ENCODE measurements at places on chromosomes 5 and 9.

DNA sequence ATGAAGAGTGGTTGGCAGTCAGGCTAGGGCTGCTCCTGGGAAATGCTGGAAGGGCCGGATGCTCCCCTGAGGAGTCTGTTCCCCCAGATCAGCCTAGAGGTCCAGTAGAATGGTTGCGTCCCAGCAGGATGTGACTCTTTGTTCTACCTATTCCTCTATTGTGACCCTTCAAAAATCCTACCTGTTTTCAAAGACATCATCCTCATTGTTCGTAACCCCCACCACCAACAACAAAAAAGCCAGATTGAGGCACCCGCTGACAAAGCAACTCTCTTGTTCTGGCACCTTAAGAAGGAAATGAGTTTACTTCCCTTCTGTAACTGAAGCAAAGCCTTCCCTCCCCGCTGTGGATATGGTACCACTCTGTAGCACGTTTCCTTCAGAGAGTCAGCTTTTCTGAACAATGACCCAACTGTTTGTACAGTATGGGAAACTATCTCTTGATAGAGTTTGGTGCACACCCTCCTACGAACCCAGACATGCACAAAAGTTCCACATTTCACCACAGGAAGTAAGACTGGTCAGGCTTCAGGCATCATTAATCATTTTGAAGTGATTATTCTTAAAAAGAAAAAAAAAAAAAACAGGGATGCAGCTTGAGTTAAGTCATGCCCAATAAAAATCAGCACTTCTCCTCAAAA is 207.2 kb downstream of the ENC1 start:
- DNase-seq, result peak; percentile 58

DNA sequence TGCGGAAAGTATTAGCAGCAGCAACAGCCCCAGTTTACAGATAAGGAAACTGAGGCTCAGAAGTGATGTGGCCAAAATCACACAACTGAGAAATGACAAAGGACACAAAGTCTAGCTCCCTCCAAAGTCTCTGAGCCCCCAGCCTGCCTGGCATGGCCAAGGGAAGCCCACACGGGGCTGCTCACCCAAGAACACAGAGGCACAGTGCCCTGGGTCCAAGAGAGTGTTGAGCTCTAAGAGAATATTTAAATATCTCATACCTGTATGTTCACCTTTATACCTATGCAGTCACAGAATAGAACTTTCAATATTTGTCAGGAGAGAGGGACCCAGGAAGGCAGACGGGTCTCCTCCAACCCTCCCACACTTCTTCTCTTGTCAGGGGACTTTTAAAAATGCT is 16.6 kb downstream of the VAV2 start:
- no peak for DNase-seq

DNA sequence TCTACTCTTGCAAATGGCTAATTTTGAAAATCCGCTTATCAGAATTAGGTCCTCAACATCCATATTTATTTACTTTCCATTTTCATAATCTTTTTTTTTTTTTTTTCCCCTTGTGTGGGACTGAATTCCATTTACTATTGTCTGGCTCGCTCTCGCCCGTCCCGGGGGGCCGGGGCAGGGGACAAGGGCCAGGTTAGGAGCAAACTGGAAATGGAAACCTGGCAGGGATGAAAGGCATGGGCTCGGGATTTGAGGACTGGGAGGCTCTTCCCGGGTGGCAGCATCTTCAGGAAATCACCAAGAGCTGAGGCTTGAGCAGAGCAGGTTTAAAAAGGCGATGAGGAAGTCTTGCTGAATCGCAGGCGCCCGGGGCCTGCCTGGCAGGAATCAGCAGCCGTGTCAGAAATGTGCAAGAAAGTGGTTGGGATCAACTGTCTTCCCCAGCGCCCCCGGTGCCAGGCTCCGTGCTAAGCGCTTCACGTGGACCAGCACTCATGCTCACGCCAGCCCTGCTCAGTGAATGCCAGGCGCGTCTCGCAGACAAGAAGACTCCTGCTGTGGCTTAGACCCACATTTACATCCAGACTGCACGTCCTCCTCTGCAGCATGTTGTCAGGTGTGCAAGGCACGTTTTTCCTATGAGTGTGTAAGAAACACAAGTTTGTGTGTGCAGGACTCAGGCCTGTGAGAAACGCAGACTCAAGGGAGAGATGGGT is 66.3 kb upstream of the UNC5A start:
- no peak for DNase-seq

- no peak for DNase-seq
These were observed 164.9 kb downstream of the PBX3 start for GRCh38 chr9:125911861-125912644.

DNA sequence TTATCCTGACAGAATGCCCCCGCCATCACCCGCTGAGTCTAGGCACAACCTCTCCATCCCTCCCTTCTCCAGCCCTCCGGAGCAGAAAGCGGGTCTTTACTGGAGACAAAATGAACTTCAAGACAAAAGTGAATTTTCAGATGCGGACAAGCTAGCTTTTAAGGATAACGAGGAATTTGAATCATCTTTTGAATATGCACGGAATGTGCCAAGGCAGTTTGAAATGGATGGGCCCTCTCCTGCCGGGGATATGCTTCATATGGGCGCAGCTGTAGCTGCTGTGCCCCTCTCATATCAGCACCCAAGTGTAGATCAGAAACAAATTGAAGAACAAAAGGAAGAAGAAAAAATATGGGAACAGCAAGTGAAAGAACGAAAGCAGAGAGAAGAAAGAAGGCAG is 37.5 kb downstream of the CPLANE1 start:
- DNase-seq, result no peak

DNA sequence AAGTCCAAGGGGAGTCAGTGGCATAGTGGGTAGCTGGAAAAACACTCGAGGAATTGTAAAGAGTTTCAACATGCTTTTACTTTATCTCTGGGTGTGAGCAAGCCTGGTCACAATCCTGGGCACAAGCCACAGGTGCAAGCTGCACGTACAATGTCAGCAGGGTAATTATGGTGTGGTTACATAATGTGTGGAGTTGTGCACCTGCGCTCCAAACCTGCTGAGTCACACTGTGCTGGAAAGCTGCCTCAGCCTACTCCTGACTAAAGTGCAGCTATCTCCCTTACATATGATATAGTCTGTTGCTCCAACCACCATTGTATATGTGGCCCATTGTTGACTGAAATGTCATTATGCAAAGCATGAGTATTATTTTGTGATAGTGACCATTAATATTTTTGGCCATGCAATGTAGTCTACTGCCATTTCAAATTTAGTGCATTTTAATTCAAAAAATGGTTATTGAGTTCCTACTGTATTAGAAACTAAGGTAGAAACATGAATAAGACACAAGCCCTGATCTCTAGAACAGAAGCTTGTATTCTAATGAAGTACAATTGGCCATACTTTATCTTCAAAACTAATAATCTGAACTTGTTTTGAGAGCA is 160.9 kb upstream of the SLC30A5 start:
- no peak for DNase-seq

DNA sequence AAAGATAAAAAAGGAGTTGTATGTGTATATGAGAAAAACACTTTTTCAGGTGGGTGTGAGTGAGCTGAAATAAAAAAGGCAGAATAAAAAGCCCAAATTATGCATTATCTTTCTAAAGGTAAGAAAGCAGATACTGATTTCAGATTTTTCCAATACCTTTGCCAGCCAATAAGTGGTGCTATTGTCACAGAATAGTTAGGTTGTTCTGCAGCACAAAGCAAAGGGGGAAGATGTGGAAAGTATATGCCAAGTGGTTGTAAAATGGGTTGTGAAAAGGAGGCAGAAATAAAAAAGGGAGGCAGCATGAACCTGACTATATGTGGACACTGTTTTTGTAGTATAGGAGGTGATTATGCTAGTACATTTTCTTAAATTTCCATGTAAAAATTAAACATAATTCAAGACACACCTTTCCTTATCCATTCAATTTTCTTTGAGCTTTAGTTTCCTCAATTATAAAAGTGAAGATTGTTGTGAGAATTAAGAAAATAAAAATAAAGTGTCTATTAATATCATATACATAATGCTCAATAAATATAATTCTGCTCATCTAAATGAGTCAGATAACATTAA is 106.7 kb downstream of the SMIM15 start:
- DNase-seq, result peak; percentile 21

- no peak for DNase-seq
These were observed 98.5 kb downstream of the INSYN2B start for GRCh38 chr5:169881702-169882303.

DNA sequence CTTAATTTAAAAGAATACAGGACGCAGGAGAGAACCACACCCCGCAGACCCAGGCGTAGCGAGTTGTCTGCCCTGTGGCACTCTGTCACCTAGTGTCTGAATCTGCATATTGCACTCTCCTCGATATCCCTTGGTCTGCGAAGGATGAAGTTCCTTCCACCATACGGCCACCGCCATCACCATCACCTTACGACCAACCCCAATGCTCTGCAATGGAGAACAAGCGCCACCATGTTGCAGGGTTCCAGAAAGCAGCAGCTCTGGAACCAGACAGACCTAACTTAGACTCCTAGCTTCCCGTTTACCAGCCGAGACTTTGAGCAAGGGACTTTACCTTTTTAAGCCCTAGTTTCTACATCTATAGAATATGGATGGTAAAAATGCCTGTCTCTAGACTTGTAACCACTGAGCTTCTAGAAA is 77.4 kb upstream of the DMRT1 start:
- DNase-seq, result peak; percentile 61

GRCh38 chr5:111719773-111720172 is 37.2 kb downstream of the NREP start:
- no peak for DNase-seq

GRCh38 chr5:157993986-157994691 is 135.2 kb upstream of the CLINT1 start:
- peak; percentile 21 for DNase-seq

DNA sequence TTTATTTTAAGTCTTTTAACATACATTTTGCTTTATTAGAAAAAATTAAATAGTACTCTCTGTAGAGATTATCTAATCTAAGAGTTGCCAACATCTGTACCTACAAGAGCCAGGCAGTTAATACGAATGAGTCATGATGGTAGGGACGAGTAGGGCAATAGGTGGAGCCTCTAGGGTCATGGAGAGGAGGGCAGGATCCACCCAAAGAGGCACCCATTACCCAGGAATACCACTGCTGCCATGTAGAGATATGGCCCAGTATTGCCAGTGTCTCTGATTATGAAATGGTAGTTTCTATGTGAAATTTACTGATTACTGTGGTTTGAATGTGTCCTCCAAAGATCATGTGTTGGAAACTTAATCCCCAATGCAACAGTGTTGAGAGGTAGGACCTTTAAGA is 170.4 kb downstream of the PIK3R1 start:
- DNase-seq, result no peak

Measured in urothelium cell line (cell line).